ENCODE measurements at places on chromosomes 12 and 14. TPM values are rescaled to one million over a fixed set of nuclear protein-coding genes. Genes with fewer than 3 reads are reported as not detected.

GRCh38 chr14:46951103-46951502 is 299.5 kb upstream of the RPL10L start:
- DNase-seq: no peak

GPR162 gene
- total RNA-seq: 0.21 TPM

GRCh38 chr14:83473416-83474235 is 1940.0 kb upstream of the SEL1L start:
- DNase-seq: no peak

DNA sequence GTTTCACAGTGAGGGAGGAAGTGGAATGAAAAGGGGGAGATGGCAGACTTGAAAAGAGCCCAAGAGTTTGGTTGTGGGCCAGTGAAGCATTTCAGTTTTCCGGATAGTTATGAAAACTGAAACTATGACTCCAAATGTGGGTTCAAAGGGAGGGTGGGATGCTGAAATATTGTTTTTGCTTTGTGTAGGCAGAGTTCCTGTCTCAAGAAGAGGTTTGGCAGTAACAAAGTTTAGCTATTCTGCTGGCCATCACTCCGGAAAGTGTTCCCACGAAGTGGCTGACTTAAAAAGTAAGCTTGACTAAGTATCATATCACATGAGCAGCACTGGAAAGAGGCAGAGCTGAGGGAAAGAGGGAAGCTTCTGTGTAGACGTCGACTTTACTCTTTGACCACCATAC is 85.2 kb downstream of the CAND1 start:
- no peak for DNase-seq

PTHLH gene
- total RNA-seq: 2.7 TPM

All from kidney epithelial cell (primary cell).